NCI-H526 treated with DMSO at 0.1 percent for 48 hours (cell line): ENCODE measurements at places on chromosomes 7 and 10.
A peak's percentile ranks its signal among the peaks of the same experiment; 100 is the strongest.

GRCh38 chr10:126597211-126597610 lies 73.3 kb downstream of the C10orf90 start:
- DNase-seq, result no peak

DNA sequence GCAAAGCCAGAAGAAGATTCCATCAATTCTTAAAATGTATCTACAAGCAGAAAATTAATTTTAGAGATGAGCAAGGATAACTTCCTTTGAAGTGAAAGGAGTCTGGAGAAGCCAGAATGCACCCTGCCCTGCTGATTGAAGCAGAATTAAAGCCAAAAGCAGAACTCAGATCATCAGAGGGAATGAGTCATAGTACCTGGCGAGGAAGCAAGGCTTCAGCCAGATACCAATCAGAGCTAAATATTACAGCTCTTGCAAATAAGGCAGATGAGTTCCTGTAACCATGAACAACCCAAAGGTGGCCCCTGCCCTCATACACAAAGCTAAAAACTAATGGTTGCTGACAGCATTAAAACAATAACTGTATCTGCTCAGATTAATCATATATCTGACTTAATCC lies 10.4 kb downstream of the HTR7 start:
- no peak for DNase-seq

DNA sequence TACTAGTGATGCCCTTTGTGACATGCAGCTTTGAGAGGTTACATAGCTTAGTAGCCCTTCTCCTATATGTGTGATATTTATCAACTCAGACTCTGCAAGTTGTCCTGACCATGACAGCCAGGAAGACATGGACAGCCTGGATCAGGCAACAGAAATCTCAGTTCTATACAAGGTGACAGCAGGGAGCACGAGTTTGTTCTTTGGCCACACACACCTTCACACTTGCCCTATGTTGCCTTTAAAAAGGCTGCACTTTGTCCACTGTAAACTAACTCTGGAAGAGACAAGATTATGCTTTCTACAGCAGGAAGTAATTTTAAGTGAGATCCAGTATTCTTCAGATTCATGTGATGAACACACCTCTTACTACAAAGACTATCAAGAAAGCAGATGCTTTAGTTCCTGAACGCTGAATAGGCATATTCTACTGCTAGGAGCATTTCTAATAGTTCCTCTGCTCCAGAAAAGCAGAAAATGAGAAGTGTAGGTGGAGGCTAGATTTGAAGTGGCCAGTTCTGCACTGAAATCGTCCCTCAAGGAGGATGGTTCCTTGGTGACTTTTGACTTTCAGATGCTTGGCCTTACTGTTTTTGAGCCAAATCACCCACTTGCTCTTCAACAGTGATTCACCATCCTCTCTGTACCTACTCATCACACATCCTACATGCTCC lies 239.2 kb downstream of the COBL start:
- no peak for DNase-seq

GRCh38 chr10:91856637-91857036 lies 52.6 kb downstream of the FGFBP3 start:
- DNase-seq, result no peak

DNA sequence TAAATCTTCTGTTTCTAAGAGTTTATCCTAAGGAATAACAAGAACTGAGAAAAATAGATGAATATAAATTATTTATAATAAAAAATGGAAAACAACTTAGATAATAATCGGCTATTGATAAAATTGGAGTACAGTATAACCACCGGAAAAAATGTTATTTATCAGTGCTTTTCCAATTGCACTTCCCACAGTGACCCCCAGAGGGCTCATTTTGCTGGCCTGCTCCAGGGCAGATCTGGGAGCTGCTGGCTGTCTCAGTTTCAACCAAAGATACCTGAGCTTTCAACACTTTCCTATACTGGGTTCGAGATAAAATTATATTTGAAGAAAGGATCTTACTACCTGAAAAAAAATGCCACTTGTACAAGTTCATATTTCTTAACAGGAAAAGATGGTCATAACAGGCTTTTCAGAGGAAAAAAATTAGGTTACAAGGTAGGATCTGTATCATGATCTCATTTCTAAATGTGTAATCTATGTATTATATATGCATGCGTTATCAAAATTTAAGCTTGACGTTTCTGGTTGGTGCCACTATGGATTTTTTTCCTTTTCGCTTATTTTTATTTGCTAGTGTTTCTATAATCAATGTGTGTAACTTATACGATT lies 165.7 kb downstream of the NPSR1 start:
- DNase-seq, result peak; percentile 45
